GM12864 (cell line): ENCODE measurements at places on chromosomes 4 and X.

DNA sequence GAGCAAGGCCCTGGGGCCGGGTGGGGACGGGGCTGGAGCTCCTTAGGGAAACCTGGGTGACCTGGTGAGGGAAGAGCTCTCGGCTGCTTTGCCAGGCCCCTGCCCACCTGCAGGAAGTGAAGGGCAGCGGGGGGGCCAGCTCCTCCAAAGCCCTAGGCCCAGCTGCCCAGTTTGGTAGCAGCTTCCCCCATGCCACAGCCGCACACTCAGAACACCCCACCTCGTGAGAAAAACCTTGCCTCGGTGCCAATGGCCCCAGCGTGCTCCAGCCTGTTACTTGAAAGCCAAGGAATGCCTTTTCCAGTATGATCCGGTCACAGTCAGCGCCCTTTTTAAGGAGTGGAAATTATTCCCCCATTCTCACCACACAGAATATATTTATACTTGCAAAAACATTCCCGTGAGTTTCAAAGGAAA, 38.3 kb downstream of the ACOX3 start:
- no peak for DNase-seq

DNA sequence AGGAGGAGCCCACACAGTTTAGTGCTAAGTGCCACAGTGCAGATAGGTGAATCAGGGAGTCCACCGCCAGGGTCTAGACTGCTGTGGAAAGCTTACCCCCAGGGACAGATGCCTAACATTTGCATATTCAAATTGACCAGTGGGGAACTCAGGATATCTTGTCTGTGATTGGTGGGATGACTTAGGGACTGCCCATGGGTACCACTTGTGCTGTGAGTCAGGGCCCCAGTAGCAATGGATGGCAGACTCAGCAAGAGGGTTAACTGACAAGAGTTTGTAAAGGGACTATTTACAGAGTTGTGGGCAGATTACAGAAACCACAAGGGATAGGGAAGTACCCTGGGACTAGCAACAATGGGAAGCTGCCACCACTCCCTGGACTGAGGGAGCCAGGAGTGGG, 282.1 kb downstream of the BCOR start:
- DNase-seq, result no peak

- DNase-seq, result no peak
Observed at GRCh38 chr4:87851332-87851731, 18.6 kb downstream of the MEPE start.

DNA sequence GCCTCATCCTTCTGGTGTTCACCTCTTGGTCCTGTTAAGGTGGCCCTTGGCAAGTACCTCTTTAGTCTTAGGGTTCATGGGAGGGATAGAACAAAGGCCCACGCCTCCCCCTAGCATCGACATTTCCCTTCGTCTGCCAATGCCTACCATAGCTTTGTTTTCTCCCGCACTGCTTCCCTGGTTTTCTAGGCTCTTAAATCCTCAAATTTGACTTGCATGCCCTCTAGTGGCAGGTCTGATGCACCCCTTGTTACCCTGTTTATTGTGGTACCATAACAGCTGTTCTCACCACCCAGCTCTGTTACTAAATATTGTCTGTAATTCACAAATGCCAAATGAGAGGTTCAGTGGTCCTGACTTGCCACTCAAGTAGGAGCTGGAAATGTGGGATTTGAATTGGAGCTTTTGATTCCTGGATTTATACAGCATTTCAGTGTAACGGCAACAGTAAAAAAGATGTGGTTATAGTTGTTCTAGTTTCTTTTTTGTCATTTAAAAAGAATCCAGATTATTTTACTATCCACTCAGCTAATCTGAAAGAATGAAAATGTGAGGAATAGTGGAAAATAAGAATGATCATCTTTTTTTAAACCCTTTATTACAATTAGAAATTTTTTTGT, 100.1 kb downstream of the REPS2 start:
- DNase-seq, result peak; percentile 15

- DNase-seq, result no peak
Observed at GRCh38 chrX:70436343-70436742, 8.3 kb upstream of the DLG3 start.

DNA sequence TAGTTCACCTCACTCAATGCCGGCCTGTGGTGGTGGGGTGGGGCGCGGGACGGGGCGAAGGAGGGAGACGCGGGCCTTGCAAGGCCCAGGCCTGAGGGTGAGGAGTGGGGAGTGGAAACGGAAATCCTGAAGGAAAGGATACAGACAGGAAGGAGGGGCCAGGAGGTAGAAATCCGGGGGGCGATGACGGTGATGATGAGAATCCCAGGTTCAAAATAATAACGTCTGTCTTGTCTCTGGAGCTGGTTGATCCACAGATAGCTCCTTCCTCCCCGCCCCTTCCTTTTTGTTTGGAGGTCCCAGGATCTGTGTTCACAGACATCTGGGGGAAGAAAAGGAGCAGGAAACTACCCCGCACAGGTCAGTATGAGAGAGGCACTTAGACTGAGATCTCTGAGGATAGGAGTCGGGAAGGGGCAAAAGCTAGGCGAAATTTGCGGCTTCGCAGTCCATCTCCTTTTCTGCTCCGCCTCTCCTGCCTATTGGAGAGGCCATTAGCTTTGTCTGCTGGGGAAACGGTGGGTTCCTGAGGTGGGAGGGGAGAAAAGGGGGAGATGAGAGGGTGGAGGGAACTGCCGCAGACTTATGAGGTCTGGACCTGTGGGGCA, 746 bp downstream of the TCEAL7 start:
- no peak for DNase-seq

DNA sequence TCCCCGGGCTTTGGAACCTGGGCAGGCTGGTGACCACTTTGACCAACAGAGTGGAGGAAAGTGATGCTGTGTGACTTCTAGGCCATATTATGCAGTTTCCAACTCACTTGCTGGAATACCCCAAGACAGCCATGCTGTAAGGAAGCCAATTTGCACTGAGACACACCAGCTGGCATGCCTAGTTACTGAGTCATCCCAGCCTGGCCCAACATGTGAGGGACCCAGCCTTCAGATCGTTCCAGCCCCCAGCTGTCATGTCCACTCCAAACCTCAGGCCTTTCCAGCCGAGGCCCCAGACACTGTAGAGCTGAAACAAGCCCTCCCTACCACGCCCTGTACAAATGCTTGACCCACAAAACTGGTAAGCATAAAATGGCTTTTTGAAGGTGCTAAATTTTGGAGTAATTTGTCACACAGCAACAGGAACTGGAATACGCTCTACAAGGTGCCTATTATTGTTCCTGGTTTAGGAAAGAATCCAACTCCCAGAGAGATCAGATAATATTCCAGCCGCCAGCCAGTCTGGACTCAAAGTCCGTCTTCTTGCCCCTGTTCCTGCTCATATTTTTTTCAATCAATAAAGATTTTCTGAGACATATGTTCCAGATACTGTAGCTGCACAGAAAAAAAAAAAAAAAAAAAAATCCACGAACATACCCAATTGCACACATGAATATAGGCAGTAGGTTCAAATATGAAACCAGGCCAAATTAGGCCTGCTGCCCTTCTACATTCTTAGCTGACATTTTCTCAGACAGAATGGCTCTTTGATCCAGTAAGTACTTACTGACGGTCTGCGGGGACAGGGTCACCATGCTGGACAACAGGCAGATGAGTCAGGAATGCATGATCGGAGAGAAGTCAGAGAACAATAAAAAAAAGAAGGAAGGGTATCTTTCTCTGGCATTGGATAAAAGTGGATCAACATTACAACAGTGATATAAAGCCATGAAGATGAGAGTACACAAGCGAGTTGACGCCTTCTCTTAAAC, 35.1 kb downstream of the SH3KBP1 start:
- no peak for DNase-seq

DNA sequence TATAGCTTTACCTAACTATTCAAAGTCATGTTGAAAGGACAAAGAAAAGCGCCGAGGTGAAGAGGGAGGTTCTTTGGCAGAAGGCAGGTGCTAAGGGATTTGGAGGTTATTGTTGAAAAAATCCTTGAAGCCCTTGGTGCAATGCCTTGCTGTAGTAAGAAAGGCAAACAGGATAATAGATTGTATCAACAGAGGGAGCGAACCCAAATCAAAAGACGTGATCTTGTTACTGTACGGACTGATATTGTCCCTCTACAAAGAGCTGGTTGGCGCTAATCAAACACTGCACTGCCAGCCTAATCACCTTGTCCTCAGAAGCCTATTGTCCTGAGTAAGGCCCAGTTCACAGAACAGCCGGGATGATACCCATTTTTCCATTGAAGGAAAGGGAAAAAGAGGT, 182.9 kb downstream of the ZIC3 start:
- DNase-seq, result no peak

DNA sequence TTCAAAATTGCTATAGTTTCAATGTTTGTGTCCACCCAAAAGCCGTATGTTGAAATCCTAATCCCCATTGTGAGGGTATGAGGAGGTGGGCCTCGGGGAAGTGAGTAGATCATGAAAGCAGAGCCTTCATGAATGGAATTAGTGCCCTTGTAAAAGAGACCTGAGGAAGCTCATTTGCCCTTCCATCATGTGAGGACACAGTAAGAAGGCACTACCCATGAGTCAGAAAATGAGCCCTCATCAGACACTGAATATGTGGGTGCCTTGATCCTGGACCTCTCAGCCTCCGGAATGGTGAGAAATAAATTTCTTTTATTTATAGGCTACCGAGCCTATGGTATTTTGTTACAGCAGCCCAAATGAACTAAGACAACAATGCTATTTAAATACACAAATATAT, 57.7 kb upstream of the EFHC2 start:
- DNase-seq, result no peak

DNA sequence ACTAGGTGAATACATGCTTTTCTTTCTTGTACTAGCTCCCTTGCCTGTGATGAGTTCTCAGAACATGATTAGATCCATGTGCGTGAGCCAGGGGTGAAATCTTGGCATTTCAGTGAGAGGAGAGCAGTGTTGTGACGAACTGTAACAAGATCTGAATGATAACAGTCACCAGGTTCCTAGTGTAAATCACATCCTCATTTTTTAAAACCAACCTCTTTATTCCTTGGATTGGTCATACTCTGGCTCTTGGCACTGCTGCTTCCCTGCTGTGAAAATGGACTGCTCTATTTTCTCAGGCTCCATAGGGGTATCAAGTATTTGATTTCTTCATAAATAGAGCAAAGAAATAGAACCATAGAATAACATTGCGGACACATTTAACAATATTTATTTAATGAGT, 206.3 kb downstream of the SLC4A4 start:
- DNase-seq, result no peak

DNA sequence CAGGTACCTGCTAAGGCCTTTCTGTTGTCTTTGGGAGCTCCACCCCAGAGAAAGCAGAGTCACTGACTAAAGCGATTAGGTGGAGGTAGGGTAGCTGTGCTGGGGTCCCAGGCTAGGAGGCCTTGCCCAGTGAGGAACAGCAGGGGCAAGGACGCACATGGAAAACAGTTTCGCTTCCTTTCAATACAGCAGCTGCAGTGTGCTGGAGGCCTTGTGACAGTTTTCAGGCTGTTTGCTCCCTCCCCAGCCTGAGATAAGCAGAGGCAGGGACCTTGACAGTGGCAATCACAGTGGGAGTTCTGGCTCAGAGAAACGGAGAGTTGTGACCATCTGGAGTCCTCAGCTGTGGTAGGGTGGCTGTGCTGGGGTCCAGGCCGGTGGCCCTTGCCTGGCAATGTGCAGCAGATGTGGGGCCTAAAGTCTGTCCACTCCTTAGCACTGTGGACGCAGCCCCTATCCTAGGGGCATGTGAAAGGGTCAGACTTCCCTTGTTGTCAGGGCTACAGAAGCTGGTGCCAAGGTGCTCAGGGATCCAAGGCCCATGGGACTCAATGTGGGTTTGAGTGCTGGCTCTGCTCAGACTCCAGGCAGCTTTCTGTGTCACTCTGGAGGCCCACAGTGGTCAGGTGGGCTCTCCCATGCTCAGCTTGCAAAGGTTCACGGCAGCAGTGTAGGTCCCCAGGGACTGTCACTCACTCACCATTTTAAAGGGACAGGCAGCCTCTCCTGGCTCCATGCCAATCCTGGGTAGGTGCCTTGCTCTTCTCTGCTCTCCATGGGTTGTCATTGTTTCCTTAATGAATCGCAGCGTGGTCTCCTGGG, 534.9 kb upstream of the FMR1 start:
- DNase-seq, result no peak

GRCh38 chr4:75063433-75063832, 130.5 kb downstream of the PARM1 start:
- no peak for DNase-seq

GRCh38 chr4:52915191-52915590, 53.1 kb downstream of the RASL11B start:
- DNase-seq, result no peak

- no peak for DNase-seq
Observed at GRCh38 chrX:150303386-150304097, 59.6 kb upstream of the MAMLD1 start.

- no peak for DNase-seq
Observed at GRCh38 chr4:151324752-151325110, 674 bp downstream of the SH3D19 start.

DNA sequence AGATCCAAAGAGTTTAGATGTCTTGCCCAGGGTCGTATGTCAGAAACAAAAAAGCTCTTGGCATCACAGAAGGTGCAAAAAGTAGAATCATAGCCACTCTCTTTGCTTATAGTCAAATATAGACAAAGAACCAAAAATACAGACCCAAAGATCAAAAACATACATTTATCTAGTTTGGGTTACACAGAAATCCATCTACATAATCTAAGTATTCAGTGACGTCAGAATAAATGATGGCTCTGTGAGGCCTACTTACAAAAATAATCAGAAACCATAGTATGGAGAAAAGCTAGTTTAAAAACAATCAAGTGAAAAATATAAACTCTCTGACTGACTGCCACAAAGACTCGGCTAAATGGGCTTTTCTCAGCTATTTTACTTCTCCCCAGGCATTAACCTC, 126.8 kb downstream of the MAPK10 start:
- DNase-seq, result no peak

DNA sequence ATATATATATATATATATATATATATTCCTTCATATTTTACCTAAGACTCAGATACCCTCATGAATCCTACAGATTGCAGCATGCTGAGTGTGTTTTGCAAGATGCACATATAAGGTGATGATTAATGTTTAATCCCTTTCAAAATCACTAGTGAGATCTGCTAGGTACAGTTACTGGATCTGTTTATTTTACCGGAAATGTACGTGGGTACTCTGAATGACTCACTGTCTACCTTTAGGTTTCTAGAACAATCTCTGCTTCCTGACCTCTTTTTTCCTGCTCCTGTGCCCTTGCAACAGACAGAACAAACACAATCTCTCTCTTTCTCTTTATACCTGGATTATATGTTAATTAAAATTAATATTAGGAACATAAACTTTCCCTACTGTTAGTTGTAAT, 379.6 kb downstream of the FAM133A start:
- DNase-seq, result no peak

GRCh38 chrX:66191563-66191962, 27.5 kb downstream of the HEPH start:
- no peak for DNase-seq
